ENCODE measurements at places on chromosomes 1 and 21.

DNA sequence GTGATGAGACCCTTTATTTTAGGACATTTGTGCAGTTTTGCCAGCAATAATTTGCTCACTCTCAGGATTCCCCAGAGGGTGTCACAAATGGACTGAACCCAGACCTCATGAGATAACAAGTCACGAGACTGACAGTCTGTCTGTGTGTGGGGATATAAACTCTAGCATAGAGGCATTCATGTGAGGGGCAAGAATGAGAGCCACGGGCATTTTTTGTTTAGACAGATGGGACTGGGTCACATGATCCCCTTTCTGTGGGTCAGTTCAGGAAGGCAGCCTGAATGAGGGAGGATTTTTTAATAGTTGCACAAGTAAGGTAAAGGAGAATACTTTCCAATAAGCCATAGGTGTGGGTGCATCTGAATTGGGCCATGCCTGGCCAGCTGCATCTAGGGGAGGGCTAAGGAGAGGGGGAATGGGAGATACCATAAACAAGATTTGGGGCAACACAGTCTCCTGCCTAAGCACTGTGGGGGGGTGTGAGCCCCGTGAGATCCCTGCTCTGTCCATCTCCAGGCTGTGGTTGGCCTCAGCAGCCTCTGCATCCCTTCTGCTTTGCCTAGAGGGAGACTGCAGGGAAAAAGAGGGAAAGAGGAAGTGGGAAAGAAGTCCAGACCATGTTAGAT, 66.6 kb downstream of the NAV1 start:
- DNase-seq, result no peak

- no peak for DNase-seq
Measured at GRCh38 chr1:187943606-187944403, 1115.1 kb downstream of the PLA2G4A start.

DNA sequence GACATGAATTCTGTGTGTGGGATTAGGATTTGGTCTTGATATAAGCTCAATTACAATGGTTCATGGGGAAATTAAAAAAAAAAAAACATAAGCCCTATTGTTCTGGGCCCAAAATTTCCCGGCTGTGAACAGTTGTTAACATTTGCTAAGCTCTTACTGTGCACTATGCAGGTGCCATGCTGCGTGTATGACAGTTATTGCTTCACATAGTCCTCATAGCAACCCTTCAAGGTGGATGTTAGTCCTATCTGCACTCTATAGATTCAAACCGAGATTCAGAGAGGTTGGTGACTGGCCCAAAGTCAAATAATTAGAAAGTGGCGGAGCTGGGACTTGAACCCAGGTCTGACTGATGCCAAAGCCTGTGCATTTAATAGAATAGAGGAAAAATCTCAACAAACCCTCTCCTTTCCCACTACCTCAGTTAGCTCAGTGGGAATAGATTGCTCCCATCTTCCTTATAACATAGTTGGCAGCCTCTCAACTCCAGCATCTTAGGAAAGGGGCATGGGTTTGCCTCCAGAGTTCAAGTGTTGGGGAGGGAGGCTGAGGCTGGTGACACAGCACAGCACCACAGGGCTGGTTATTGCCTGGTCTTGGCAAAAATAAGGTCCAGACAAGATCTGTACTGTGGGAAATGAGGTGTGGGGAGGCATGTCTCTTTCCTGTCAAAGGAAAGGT, 55.0 kb upstream of the GCLM start:
- no peak for DNase-seq

GRCh38 chr1:209232197-209232596, 351.3 kb upstream of the CAMK1G start:
- no peak for DNase-seq

DNA sequence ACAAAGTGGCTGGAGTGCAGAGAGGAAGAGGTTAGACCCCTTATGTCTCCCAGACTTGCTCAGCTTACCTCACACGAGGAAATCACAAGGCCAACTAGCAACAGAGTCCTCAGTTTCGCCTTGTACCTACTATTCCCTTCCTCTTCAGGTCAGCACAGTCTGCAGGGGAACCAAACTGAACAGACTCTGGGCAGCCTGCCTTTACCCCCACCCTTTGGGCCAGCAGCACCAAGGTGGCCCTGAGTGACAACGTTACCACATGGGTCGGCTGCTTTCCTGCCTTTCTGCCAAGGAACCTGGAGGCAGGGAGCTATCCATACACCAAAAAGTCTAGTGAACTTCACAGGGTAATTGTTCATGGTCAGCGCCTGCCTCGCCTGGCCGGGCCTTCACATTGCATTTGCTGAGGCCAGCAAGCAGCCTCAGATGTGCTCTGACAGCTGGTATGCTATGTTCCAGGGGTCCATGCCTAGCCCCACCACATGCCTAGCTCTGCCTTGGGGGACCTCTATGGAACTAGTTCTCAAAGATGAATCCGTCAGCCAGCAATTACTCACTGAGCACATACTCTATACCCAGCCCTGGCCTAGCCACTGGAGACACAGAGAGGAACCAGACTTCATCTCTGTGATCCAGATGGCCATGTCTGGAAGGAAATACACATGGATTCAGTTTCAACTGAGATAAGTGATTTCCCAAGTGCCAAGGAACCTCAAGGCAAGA, 69.6 kb downstream of the DMAP1 start:
- DNase-seq, result no peak

DNA sequence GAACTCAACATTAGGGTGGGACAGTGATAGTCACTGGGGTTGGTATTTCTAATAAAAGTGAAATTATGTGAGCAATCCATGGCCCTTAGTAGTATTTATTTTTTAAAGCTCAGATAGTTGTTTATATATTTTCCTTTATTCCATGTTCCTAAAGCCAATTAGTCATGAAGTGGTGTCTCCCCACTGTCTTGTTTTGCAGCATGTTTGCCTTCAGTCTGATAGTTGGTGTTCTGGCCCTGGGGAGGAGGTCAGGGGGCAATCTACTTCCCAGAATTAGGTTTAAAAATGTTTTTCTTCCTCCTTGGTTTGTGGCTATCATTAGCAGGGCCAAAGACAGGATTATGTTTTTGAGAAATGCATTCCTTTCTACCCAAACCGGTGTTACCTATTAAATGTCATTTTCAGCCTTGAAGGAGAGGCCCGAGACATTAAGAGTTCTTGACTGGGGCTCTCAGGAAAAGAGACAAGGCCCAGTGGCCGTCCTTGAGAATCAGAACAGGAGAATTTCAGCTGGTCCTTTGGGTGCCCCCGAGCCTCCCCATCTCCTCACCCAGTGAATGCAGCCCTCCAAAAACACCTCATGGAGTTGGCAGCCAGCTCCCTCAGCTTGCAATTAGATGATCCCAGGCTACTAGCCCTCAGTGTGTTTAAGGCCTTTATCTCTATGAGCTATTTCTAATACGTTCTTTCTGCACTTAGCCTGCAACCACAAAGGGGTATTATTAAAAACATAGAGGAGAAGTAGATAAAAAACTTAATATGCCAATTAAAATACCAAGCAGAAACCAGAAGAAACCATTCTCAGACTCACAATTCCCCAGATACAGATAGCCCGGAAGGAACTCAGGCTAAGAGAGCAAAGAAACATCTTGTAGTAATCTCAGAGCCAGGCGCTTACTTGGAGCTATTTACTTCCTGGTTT, 71.3 kb upstream of the NGF start:
- no peak for DNase-seq

DNA sequence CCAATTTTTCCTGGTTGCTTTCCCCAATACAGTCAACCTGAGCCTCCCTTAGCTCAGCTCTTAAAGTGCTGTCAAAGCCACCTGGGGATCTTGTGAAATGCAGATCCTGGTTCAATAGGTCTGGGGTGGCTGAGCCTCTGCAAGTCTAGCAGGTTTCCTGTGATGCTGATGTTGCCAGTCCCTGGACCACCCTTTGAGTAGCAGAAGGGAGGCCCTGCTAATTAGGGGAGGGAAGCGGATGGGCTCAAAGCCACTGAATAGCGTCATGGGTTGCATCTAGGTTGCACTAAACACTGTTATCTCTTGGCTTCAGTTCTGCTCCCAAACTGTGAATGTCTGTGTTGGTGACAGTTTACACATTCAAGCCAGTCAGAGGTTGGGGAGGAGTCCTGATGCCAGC, 127.2 kb downstream of the KAZN start:
- DNase-seq, result no peak

- no peak for DNase-seq
Measured at GRCh38 chr1:181936768-181937581, 124.5 kb downstream of the ZNF648 start.

DNA sequence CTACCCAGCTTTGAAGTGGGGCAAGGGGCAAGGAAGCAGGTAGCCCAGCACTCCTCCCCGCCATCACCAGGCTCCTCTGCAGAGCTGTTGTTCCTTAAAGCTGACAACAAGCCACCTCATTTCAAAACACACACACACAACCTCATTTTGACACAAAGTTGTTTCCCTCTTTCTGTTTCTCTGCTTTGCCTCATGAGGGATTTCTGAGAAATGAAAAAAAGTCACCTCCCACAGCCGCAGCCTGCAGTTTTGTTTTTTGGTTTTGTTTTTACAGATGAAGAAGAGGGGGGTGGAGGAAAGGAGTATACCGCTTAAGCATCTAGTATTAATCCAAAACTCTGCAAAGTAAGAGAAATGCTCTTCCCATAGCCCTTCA, 12.1 kb downstream of the MCL1 start:
- DNase-seq, result peak; percentile 55

DNA sequence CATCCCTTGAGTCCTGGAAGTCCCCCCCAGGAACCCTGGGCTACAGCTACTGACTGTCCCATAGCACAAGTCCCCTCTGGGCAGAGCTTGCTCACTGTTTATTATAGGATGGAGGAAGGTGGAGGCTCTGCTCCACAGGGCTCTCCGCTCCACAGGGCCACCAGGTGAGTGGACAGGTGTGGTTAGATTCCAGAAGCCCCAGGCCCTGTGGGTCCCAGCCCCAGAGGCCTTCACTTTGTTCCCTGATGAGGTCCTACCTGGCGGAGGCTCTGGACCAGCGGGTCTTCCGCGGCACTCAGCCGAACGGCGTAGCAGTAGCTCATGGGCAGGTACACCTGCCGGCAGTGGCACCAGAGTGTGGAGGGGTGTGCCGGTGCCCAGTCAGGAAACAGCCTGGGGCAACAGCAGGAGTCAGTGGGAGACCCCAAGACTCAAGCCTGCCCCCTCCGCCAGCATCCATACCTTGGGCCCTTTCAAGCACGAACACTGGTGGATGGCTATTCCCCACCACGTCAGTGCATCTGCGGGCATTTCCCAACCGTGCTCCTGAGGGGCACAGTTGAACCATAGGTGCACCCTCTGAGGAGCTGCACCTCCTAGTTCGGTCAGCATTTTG, 12.3 kb downstream of the LSS start:
- DNase-seq, result no peak

GRCh38 chr1:244680667-244681066, 27.7 kb downstream of the DESI2 start:
- no peak for DNase-seq

DNA sequence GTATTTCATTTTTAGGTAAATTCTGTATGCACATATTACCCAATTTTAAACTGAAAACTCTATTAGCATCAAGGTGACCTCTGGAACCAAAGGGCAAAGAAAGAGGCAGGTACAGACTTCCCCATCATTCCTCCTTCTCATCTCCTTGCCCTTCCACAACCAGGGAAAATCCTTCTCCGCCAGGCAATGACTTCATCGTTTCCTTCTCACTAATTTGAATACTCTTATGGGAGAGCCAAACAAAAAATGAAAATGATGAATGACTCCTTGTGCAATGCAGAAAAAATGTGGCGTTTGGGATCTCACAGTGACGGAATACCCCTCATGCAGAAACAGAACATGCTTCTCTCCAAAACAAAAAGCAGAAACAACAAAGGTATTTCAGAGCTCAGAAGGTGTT, 83.7 kb downstream of the HLCS start:
- no peak for DNase-seq

DNA sequence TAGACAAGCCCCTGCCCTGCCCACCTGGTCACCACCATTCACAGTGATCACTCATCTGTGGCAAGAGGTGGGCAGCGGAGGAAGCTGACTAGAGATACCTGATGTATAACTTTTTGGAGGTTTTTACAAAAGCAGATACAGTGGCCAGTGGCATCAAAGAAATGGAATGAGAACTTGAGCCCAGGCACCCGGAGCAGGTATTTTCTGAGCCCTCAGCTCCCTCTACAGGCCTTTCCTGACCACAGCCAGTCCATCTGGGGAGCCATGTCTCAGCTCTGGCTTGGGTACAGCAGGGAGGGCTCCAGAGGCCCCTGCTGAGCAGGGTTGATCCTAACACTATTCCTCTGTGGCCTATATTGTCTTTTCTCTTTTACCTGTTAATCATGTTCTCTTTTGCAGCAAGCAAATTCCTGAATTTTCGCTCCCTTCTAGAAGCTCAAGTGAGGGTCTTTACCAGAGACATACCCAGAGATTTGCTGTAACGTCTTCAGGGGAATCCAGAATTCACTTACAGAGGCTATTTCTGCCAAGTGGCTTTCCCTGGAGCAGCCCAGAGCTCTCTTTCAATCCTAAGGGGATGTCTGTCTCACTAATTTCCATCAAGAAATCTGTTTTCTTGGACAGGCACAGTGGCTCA, 27.3 kb downstream of the GPR157 start:
- DNase-seq, result no peak

DNA sequence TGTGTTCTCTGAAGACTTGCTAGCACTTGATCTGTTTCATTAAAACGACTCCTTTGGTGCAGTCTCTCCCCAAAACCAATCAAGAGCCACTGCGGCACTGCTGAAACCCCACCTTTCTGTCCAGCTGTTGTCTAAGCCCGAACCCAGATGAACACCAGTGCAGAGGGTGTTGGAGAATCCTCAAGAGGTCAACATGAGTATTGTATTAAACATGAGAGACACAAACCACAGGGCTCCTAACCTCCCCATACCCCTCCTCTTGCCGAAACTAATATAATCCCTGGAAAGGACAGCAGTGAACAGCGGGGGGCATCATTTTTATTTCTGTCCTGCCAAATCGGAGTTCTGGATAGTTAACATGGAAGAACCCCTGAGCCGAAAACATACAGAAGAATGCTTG, 333.9 kb downstream of the CAMTA1 start:
- DNase-seq, result no peak
